ENCODE measurements at places on chromosomes 1 and 21.

- DNase-seq = no peak
These were observed 47.3 kb downstream of the LPGAT1 start for GRCh38 chr1:211783266-211783665.

DNA sequence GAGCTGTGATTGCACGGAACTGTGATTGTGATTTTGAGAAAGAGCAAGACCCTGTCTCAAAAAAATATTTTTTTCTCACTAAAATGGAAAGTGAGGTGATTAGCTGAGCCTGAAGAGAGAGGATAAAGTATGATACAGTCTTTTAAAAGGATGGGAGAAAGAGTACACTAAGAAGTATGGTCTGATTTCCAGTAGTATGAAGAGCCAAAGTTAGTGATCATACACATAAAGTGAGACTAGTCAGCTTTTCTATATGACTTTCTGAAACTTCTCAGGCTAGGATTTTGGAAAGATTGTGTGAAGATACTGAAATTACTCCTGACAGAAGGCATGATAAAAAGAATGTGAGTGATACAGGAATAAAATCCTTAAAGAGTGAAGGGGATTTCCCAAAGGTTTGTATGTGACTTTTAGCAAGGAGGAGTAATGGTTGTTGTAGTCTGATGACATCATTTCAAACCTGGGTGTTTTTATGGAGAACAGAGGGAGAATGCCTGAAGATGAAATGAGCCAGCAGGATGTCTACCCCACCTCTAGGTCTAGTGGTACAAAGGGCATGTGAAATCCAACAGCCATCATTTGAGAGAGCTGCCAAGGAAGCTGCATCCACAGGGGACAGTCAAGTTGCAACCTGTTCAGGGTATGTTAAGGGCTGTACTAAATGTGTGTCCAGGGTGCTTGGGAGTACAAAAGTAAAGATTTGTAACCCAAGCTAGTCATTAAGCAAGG is 157.7 kb downstream of the PIK3R3 start:
- no peak for DNase-seq

DNA sequence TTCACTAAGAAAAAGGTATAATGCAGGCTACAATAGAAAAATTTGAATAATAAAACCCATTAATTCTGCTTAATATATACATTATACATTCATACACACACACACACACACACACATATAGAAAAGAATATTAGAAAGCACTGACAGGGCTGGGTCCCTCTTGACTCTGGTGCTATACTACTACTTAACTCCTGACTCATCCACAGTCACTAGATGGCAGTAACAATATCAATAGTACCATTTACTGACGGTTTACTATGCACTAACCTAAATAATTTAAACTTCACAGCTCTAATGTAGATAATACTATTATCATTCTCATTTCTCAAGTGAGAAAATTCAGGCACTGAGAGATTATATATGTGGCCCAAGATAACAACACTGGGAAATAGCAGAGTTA is 87.5 kb downstream of the COP1 start:
- no peak for DNase-seq

DNA sequence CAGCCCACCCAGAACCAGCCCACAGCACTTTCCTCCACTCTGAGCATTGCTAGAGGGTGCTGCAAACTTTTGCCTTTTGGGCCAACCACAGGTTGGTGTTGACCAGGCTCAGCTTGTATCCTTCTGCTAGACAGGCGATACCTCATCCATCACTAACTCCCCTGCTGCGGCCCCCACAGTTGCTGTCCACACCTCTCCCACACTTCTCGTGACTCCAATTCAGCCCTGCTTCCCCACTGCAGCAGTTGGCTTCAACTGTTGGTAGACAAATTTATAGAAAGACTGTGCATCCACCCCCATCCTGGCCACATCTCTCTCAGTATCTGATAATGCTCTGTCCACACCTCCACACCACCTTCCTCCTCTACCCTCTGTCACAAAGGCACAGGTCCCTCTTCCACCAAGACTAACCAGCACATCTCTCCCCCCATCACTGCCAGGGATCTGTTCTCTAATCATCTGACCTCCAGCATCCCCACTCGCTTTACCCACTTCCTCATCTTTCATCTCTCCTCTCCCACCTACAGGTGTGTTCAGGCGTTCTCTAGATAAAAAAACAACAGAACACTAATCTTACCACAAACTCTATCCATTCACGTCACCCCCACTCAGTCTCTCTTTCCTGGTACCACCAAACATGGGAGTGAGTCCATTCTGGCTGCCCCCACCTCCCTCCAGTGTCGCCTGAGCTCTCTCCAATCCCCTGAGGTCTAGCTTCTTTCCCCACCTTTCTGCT is 15.8 kb upstream of the SLC25A44 start:
- DNase-seq = no peak

GRCh38 chr1:117842408-117843170 is 86.8 kb downstream of the GDAP2 start:
- DNase-seq = no peak

DNA sequence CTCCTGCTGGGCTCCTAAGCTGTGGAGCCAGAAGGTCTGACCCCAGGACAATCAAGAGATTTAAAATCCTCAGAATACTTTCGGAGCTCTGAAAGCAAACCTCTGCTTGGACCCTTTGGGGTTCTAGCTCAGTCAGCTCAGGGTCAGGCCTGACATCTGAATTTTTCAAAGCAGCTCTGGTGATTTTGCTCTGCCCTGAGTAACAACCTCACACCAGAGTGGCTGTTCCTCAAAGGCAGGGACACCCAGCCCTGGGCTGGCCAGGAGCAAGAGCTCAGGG is 11.9 kb downstream of the SLC1A7 start:
- DNase-seq = no peak

- peak; percentile 31 for DNase-seq
These were observed 4.6 kb upstream of the FAM167B start for GRCh38 chr1:32242341-32242851.

GRCh38 chr1:27527223-27527889 is 37.4 kb upstream of the WASF2 start:
- DNase-seq = peak; percentile 72

DNA sequence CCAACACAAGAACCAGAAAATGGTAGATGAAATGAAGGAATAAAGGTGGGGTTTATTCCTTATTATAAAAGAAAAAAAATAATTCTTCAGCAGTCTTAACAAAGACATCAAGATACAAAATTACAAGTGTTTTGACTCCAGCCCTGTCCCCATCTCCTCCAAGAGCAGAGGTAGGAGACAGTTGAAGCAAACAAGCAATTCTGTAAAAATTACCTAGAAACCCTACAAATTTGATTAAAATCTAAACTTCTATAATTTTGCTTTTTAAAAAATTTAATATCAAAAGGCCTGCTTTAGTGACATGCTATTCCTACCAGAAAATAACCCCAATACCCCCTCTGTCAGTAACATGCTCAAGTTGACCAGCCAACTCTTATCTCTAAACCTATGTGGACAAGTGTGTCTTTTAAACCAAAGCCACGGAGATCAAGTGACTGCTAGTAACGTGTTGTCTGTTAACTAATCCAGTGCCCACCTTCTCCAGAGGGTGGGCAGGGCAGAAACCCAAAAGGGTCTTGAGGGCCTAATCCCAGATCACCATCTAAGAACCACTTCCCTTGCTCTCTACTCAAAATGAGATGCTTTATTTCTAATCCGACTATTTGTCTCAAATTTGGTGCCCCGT is 8.4 kb downstream of the GLUL start:
- DNase-seq = no peak

DNA sequence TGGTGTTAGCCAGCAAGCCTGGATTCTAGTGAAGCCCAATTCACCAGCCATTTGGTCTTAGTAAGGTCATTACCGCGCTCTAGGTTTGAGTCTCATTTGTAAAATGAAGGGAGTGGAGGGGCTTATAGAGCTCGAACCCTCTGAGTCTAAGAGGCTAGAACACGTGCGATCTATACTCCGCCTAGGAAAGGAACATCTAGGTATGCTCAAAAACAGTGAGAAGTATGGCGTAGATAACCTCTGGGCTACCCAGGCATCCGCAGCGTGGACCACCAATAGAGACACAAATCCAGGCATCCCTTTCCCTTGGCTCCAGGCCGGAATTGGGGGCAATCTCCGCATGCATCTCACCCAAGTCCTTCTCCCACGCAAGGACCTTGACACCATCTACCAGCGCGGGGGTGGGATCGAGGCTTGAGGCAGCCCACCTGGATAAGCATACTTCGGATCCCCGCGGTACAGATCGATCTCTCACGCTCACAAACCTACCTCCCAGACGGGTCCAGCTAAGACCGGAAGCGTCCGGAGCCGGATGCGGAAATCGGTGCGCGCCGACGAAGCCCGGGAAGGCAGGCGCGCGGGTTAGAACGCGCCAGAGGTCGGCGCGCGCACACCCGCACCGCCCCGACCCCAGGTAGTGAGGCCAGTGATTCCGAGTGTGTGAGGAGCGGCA is at the start of gene METTL25B:
METTL25B (plus strand) TSS at position 544 of the 673 bp plus-strand sequence. CDS start 636 bp downstream, outside the sequence.
- DNase-seq = peak; percentile 75

GRCh38 chr1:30661311-30661710 is 62.1 kb downstream of the MATN1 start:
- DNase-seq = no peak

DNA sequence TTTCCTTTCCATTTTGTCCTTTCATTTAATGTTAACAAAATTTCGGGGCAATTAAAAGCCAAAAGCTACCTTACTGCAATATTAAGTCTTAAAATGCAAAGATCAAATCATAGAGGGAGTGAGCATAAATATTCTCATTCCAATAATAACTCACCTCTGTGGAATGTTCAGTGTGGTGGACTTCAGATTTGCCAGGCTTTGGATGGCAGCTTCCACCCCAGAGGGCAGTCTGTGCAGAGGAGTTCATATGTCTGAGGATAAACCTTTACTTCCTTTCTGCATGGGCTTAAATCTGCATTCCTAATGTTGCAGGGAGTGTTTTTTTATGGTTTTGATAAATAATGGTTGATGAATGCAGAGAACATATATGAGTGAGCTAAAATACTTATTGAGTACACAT is 16.3 kb downstream of the KIAA0040 start:
- DNase-seq = no peak

DNA sequence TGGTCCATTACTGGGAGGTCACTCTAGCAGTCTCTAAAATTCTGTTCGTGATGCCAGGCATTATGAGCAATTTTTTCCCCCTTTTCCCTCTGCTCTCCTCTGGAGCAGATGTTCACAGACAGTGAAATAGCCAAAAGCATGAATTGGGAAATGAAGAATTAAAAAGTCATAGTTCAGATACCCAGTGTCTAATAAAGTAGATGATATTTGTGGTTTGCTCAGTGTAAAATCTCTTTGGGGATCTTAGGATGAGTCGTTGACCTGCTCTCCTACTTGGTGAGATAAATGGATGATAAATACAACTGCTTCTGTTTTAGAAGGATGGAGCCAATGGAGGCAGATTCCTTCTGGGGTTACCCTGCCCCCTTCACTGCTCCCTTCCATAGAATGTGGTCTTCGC is 56.3 kb downstream of the KIAA0040 start:
- DNase-seq = no peak

DNA sequence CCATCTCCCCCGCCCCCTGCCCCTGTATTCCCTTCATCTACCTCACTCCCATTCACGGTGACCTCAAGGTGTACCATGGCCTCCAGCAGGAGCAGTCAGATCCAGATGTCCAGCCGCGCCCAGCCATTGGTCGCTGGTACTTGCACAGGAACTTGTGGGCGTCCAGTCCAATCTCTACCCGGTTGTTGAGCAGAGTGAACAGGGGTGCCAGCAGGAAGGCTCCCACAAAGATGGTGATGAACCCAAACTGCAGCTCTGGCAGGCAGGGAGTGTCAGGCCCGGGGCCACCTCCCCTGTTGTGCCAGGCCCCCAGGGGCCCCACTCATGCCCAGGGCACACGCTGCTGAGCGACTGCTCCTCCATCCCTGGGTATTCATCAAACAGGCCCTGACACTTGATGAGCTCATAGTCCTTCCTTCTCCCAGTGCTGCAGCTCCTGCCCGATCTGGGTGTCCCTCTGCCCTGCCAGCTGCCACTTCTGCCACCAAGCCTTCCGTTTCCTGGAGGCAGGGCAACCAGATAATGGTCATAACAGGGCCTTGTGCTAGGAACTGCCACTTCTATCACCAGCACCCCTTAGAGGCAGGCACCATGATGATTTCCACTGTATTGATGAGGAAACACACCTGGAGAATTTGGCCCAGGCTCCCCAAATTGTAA is 5.7 kb upstream of the ARHGEF19 start:
- DNase-seq = no peak

DNA sequence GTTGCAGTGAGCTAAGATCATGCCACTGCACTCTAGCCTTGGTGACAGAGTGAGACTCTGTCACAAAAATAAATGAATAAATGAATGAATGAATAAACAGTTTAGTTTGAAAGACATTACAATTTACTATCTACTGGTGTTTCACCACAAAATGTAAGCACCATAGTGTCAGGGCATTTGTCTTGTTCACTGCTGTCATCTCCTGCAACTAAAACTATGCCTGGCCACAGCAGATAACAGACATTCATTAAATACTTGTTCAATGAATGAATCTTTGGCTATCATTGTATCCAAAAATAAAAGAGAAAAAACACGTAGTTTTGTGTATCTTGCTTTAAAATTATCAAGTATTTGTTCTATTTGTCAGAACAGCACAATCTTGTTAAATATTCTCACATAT is 32.5 kb downstream of the SASS6 start:
- DNase-seq = no peak

DNA sequence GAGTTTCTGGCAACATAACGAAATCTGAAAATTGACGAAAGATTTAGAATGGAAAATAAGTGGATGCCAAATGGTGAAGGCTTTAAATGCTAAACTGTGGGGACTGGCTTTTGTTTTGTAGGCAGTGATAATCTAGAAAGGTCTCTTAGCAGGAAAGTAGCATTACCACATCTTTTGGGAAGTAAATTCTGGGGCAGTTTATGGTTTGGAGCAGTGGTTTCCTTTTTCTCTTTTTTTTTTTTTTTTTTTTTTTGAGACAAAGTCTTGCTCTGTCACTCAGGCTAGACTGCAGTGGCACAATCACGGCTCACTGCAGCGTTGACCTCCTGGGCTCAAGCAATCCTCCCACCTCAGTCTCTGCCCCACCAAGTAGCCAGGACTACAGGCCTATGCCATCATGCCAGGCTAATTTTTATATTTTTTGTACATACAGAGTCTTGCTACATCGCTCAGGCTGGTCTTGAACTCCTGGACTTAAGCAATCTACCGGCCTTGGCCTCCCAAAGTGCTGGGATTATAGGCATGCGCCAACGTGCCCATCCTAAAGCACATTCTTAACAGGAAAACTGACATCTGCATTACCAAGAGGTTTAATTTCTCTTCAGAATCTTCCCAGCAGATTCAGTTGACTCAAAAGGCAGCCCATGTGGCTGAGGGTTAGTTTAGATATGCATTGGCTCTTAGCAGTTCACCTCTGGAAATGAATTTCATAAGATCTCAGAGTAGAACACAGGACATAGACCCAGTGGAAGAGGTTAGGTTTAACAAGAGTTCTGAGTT is 32.9 kb downstream of the C21orf91 start:
- DNase-seq = no peak

GRCh38 chr1:174825806-174826205 is 173.9 kb upstream of the CACYBP start:
- DNase-seq = no peak

GRCh38 chr1:109974191-109974590 is 10.4 kb upstream of the AHCYL1 start:
- DNase-seq = no peak

DNA sequence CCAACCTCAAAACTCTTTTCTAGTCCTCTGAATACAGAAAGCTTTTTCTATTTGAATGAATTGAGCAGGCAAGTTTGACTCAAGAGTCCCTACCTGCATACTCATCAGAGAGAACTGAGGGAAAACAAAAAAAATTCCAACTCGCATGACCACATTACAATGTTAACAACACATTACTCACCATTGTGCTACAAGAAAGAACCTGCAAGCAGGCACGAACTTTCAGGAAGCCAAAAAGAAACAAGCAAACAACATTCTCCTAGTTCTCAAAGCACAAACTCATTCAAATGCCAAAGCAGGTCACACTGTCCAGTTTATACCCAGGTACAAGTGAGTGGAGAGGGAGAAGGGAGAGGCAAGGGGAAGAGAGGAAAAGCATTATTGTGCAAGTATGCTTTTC is 14.6 kb downstream of the OTUD7B start:
- no peak for DNase-seq

Data from tibial artery (tissue), 4 donors.